ENCODE measurements at places on chromosomes 4 and X.

DNA sequence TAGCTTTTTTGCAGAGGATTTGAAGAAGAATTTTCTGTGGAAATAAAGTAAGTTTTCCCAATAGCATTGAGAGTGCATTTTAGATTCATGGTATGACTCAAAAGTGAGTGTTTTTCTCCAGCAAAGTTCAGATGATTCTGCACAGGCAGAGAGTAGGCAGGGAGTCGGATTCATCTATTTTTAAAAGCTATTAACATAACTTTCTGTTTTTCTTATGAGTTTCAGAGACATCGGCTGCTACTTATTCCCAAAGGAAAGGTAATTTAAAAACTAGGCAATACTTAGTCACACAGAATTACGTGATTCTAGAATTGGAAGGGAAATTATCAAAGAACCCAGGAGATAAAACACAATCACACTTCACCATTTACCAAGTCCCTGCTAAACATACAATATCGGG is 4.4 kb downstream of the CCDC110 start:
- no peak for DNase-seq

- DNase-seq: no peak
Observed at GRCh38 chr4:1590244-1590643, 93.9 kb downstream of the FAM53A start.

GRCh38 chr4:82276332-82276640 is 97.5 kb downstream of the HNRNPD start:
- DNase-seq: no peak

GRCh38 chr4:119946359-119946758 is 120.3 kb downstream of the MAD2L1 start:
- DNase-seq: no peak

- DNase-seq: no peak
Observed at GRCh38 chr4:74044677-74045076, 6.2 kb upstream of the CXCL3 start.

DNA sequence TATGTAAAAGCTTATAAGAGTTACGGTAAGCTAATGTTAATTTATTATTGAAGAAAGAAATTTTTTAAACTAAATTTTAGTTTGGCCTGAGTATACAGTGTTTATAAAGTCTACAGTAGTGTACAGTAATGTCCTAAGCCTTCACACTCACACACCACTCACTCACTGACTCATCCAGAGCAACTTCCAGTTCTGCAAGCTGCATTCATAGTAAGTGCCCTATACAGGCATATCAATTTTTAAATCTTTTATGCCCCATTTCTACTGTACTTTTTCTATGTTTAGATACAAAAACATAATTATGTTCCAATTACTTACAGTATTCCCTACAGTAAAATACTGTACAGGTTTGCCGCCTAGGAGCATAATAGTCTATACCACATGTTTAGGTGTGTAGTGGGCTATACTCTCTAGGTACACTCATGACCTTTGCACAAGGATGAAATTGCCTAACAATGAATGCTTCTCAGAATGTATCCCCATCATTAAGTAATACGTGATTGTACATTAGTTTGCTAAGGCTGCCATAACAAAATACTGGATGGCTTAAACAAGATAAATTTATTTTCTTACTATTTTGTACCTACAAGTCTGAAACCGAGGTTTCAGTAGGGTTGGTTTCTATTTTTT is 333.8 kb upstream of the PCDH7 start:
- no peak for DNase-seq

DNA sequence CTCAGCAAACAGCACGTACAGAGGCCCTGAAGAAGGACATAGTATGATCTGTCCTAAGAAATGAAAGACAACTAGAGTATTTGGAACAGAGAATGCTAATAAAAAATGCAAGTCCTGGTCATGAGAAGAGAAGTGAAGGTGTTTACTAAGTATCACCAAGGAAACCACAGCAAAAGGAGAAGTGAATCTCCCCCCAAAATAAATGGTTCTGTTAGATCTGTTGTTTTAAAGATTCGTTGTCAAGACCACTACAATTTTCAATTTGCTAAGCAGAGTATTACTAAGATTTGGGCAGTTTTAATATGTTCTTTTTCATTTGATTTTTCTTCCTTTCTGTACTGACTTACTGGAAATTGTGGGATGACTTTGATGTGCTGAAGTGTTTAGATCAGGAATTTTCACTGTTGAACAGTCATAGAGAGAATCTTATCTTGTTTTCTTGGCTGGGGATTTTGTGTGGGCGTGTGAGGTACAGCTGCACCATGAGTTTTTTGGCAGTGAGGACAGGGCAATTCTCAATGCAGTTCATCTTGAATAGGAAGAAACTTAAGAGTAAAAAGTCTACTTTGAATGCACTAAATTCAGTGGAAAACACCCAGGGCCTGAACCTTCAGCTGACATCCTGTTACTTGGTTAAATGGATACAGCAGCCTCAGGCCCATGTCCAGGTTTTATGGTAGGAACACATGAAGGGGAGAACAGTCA is 132.2 kb downstream of the STIM2 start:
- no peak for DNase-seq

Data from caudate nucleus (tissue), 63 donors.